Amniotic epithelial cell (primary cell): ENCODE measurements at places on chromosomes 4 and X.

GRCh38 chrX:4925911-4926310 lies 1212.5 kb upstream of the PRKX start:
- DNase-seq = no peak

DNA sequence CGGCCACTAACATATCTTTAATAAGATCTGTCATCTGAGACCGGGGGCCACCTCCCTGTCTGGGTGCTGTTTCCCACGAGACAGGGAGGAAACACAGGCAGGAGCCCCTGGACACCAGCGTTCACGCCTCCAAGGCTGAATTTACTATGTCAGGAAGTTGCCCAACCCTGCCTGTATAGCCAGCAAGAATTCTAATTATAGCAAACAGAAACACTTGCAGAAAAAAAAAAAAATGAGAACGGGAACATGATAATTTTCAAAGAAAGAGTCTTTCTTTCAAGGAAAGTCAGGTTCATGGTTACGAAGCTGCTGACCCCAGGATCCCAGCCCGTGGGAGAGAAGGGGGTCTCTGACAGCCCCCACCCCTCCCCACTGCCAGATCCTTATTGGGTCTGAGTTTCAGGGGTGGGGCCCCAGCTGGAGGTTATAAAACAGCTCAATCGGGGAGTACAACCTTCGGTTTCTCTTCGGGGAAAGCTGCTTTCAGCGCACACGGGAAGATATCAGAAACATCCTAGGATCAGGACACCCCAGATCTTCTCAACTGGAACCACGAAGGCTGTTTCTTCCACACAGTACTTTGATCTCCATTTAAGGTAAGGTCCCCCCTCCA lies at the start of gene IL3RA:
TSS of gene IL3RA (plus strand) at position 455 of the 613 bp plus-strand sequence. CDS start 4,981 bp downstream, outside the sequence.
- DNase-seq = no peak

- peak; percentile 72 for DNase-seq
Measured at GRCh38 chr4:75598390-75598789, 31.9 kb downstream of the CDKL2 start.

- no peak for DNase-seq
Measured at GRCh38 chr4:119679251-119679650, 50.6 kb upstream of the PDE5A start.

GRCh38 chr4:90730752-90731151 lies 603.6 kb downstream of the CCSER1 start:
- no peak for DNase-seq

GRCh38 chr4:52813546-52813945 lies 48.6 kb upstream of the RASL11B start:
- DNase-seq = no peak

DNA sequence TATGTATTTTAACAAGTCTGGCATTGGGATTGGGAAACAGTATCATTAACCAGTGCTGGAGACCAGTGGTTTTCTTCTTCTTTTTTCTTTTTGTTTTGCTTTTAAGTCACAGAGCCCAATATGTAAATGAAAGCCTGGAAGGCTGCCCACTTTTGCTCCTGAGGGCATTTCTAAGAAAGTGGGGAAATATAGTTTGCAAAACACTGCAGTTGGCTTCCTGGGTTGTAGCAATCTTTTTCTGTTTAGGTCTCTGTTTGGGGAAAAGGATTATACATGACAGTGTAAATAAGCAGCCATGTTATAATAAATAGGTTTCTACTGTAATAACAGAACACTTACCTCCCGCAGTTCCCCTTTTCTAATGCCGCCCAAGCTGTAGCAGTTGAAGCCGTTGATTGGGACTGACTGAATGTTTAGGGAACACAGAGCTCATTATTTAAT lies 105.5 kb downstream of the TMEM164 start:
- peak; percentile 84 for DNase-seq

- no peak for DNase-seq
Measured at GRCh38 chrX:11311706-11312105, 18.5 kb downstream of the AMELX start.

DNA sequence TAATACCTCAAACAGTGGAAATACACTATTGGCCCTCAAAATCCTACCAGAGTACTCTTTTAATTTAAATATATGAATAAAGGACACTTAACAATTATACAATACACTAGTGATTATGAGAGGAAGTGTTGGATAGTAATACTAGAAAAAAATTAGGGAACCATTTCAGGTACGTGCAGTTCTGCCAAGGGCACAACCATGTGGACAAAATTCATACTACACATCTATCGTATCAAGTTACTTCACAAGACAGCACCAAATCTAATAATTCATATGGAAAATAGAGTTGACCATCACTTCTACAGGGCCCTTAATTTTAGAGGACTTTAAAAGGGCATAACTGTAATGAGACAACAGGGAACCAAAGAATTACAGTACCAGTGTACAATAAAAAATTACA lies 69.2 kb upstream of the ZCCHC13 start:
- no peak for DNase-seq

DNA sequence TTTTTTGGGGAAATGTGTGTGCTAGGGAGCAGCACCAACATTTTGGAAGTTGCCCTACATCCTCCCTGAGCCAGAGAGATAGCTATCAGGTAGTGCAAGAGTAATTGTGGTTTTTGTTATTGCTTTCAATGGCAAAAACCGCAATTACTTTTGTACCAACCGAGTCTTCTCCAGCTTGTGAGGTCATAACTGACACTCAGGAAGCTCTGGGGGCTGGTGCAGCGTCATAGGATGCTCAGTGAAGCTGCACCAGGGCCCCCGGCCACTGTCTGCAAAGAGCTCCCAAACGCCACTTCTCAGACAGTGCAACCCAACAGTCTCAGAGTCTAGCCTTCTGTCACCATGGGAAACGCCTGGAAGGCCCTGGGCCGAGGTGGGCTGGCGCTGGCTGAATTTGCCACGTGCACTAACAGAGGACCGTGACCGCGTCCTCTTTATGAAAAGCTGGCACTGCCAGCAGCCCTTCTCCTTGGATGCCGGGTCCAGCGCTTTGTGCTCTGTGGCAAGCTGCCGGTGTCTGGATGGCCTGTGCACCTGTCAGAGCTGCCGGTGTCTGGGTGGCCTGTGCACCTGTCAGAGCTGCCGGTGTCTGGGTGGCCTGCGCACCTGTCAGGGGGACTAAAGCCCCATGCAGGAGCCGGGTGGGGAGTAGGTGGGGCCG lies 19.4 kb downstream of the SH3TC1 start:
- no peak for DNase-seq

GRCh38 chr4:123599061-123599919 lies 202.7 kb downstream of the SPRY1 start:
- DNase-seq = peak; percentile 89

- no peak for DNase-seq
Measured at GRCh38 chrX:16137416-16138107, 14.2 kb downstream of the GRPR start.

DNA sequence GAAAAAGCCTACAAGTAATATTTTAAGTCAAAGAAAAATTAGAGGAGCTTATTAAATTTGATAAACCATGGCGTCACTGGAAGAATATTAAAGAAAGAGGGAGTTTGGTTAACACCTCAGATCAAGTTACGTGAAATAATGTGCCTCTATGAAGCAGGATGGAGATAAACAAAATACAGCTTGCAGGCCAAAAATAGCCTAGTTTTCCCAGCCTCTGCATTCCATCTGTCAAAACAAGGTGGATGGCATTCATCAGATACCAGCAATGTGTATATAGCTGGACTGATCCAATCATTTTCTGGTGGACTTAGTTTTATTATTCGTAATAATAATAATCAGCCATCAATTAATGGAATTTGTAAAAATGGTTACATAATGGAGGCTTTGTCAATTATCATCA lies 230.7 kb downstream of the NR3C2 start:
- DNase-seq = peak; percentile 21

- DNase-seq = peak; percentile 26
Measured at GRCh38 chr4:20299515-20299914, 47.8 kb downstream of the SLIT2 start.

DNA sequence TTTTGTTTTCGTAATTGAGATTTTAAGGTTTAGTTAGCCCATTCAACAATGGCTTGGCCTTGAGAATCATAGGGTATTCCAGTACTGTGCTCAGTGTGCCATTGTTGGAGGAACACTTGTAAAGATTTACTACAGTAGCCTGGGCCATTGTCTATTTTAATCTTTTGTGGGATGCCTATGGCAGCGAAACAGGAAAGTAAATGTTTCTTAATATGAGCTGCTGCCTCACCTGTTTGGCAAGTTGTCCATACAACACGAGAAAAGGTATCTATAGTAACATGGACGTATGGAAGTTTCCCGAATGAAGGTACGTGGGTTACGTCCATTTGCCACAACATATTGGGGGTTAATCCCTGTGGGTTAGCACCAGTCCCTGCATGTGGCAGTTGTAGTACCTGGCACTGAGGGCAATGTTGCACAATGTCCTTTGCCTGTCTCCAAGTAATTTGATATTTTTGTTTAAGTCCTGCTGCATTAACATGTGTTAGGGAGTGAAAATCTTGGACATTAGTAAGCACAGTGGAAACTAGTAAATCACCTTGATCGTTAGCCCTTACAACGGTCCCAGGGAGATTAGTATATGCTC lies 38.6 kb upstream of the AADAT start:
- DNase-seq = no peak

GRCh38 chr4:183286590-183287308 lies 33.3 kb downstream of the CLDN22 start:
- no peak for DNase-seq
